ENCODE measurements at places on chromosomes 4 and X. TPM values are rescaled to one million over a fixed set of nuclear protein-coding genes. Genes with fewer than 3 reads are reported as not detected.

DMD gene
- polyA plus RNA-seq = 100 TPM

- DNase-seq = no peak
Measured at GRCh38 chr4:185479507-185479971, 8.0 kb upstream of the CCDC110 start.

DNA sequence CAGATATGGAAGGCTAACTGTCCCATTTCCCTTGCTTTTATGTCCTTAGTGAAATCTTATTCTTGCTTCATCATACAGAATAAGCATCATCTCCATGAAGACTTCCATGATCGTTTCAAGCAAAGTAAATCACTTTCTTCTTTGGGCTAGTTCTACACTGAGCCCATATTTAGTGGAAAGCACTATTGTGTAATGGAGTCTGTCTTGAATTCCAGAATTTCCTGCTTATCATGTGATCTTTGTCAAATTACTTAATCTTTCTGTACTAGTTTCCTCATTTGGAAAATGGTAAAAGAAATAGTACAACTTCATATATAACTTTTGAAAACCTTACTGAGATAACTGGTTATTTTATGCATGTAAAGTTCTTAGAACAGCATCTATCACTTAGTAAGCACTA, 7.6 kb downstream of the ANAPC10 start:
- no peak for DNase-seq

DNA sequence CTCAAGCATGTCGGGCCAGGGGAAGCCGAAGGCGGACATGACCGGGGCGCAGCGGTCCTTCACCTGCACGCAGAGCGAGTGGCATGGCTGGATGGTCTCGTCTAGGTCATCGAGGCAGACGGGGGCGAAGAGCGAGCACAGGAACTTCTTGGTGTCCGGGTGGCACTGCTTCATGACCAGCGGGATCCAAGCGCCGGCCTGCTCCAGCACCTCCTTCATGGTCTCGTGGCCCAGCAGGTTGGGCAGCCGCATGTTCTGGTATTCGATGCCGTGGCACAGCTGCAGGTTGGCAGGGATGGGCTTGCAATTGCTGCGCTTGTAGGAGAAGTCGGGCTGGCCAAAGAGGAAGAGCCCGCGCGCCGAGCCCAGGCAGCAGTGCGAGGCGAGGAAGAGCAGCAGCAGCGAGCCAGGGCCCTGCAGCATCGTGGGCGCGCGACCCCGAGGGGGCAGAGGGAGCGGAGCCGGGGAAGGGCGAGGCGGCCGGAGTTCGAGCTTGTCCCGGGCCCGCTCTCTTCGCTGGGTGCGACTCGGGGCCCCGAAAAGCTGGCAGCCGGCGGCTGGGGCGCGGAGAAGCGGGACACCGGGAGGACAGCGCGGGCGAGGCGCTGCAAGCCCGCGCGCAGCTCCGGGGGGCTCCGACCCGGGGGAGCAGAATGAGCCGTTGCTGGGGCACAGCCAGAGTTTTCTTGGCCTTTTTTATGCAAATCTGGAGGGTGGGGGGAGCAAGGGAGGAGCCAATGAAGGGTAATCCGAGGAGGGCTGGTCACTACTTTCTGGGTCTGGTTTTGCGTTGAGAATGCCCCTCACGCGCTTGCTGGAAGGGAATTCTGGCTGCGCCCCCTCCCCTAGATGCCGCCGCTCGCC, at the start of gene SFRP2:
Gene SFRP2, minus strand, starts transcription at position 671 of the 864 bp plus-strand sequence. Its CDS starts 248 bp downstream, at position 423.
- DNase-seq = no peak

KCNE5 gene
- polyA plus RNA-seq = 61.0 TPM

GRCh38 chr4:144778364-144778763, 132.4 kb downstream of the HHIP start:
- DNase-seq = no peak

DNA sequence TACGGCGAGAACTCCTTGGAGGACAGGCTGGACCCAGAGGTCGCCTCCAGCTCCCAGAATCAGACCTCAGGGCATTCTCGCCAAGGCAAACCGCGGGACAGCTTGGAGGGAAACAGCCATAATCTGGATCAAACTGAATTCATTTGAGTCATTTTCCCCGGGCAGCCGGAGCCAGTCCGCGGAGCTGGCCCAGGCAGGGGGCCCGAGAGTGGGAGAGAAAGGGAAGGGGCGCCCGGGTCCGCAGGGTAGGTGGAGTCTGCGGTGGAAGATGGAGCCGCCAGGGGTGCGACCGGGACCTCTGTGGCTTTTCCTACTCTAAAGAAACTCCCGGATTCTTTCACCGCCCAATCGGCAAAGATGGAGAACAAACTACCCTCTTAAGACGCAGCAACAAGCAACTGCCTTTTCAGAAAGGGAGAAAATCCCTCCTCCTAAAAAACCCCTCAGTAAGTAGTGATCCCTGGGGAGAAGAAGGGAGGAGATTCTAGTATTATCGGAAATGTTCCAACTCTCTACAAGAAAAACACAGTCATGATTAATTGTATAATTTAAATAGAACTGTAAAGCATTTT, 5.2 kb downstream of the NKX3-2 start:
- DNase-seq = no peak

DNA sequence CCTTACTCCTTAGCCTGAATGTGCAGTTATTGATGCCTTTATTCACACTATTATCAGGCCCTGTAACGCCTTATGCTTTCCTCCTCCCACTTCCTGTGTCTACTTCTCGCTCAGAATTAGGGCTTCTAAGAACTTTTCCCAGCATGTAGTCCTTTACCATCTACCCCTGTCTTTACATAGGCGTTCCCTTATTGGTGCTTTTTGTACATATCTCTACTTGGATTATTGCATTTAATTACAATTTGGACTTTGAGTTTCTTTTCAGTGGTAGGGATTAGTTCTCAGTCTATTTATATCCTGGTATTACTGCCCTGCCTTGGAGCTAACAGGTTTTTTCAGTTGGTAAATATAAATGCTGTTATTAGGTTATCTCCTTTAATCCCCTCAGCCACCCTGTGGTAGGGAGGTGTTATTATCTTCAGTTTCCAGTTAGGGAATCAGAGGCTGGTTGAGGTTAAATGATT, 84.0 kb downstream of the RBPJ start:
- DNase-seq = no peak

PARM1 gene
- 53.1 TPM for polyA plus RNA-seq

DNA sequence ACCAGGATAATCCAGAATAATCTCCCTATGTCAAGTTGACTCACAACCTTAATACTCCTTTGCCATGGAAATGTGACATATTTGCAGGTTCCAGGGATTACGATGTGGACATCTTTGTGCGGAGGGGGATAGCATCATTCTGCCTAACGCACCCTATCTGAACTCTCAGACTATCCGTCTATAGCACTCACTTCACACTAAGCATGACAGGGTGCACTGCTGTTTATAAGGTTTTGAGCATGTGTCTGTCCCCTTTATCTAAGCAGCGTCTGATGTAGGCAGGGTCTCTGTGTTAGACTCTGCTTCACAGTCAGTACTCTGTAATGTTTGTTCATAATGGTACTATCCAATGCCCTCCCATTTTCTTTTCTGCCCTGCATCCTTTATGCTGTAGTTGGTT, 43.4 kb upstream of the PRSS48 start:
- DNase-seq = no peak

RNF175 gene
- polyA plus RNA-seq = 0.15 TPM

SSX1 gene
- not detected for polyA plus RNA-seq

DNA sequence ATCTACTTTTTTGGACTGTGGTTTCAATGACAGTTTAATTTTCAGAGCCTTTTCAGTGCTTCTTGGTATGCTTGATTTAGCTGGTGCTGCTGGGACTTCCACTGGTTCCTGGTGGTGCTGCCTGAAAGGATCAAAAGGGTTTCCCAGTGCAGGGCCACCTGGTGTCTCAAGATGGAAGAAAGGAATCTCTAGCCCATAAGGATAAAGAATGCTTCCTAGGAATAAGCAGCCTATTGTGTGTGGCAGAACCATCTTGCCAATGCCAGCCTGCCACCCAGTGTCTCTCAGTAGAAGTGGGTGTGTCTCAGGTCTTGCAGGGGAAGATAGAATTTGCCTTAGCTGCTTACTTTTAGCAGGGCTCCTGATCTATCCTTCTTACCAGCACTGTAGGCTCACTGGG, 15.0 kb upstream of the RAI2 start:
- no peak for DNase-seq

DNA sequence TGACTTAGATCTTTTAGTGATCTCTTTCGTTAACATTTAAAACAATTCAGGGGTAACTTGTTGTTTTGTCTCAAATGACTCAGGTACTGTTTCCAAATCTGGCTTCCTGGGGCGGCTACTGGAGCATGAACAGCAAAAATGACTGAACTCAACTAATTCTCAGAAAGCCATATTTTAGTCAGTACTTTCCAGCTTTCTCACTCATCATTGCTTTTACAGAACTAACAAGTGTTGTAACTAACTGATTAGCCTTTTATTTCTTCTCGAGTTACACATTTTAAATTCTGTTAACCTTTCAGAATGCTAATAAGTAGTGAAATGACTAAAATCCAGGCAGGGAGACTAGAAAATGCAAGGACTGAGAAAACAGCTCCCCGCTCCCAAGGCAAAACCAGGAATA, 55.3 kb downstream of the JADE3 start:
- DNase-seq = no peak

DNA sequence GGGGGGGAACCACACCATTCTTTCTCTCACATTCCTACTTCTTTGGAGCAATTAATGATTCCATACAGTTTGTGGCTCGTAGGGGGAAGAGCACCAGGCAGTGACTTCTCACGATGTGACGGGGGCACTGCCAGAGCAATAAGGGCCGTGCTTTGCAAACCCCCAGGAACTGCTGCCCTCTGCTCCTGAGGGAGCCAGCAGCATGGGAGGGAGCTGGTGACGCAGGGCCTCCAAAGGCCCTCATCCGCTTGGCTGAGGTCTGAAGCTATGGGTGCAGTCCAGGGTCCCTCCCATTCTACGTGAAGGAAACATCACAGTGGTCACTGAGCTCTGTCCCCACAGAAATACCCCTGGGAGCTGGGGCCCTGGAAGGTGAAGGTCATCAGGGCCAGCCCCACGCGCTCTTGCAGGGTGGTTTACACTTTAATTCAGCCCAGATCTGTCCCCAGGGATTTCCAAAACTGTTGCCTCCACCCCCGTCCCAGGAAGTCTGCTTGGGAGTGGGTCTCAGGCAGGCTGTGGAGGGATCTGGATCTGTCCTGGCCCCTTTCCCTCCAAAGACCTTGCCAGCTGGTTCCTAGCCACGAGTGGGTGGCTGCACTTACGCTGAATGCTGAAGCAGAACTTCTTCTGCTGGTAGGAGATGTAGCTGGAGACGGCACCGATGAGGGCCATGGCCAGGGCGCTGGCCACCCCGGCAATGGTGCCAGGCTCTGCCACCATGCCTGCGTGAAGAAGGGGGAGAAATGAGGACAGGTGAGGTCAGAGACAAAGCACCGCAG, 82.6 kb downstream of the MTMR1 start:
- DNase-seq = no peak

ZNF732 gene
- 0.95 TPM for polyA plus RNA-seq

- no peak for DNase-seq
Measured at GRCh38 chr4:99945718-99946355, 581 bp downstream of the DNAJB14 start.

DNA sequence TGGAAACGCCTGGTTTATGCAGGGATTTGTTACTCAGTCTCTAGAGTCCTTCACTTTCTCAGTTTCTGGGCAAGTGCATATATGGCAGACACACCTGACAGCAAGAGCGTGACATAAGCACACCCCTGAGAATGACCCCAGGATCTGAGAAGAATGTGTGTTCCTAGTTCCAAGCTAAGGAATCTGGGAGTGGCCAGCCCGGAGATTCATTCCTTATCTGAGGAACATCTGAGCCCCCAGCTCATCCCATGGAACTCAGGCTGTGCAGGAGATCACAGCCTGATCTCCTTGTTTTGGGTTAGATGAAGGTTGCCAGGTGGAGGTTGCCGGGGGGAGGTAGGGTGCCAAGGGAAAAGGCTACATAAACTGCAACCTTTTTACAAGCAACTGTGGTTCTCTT, 23.8 kb upstream of the KIAA0232 start:
- DNase-seq = no peak

MAGIX gene
- polyA plus RNA-seq = 1.9 TPM

ALB gene
- 0.96 TPM for polyA plus RNA-seq

GRCh38 chrX:39427492-39427891, 626.2 kb downstream of the MID1IP1 start:
- no peak for DNase-seq

DNA sequence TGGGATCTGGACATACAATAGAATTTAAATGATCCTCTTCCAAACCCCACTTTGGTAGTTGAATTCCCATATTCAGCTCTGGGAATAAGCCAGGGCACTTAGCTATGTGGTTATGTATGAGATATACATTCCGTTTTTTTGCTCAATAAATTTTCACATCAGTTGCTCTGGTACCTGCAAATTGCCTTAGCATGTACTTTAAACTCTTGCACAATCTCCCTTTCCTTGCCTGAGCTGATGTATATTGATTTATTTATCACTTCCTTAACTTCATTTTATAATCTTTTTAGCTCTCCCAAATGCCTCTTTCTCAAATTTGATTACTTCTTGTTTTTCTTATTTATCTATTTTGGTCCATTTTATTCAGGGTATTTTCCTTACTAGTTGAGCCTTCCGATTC, 90.1 kb upstream of the AGA start:
- no peak for DNase-seq

- no peak for DNase-seq
Measured at GRCh38 chr4:185567381-185568376, 32.4 kb upstream of the PDLIM3 start.

GRCh38 chr4:46952451-46952850, 40.9 kb downstream of the GABRA4 start:
- no peak for DNase-seq

TRAM1L1 gene
- polyA plus RNA-seq = 4.4 TPM

GRCh38 chrX:106875151-106875550, 28.0 kb downstream of the RIPPLY1 start:
- no peak for DNase-seq

GRCh38 chr4:52423967-52424366, 235.1 kb downstream of the USP46 start:
- DNase-seq = no peak

GRCh38 chrX:125132274-125132673, 187.4 kb upstream of the TEX13C start:
- no peak for DNase-seq

DNA sequence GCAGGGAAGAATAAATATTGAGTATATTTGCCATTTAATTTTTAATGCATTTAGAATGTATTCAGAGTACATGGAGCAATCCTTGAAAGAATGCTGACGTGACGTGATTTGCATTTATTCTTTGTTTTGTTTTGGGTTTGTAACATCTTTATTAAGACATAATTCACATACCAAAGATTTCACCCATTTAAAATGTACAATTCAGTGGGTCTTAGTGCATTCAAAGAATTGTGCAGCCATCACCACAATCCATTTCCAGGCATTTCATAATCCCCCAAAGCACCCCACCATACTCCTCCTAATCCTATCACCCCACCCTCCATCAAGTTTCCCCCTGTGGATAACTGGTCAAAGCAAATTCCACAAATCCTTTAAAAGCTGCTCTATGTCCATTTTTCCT, 87.4 kb downstream of the FAM9B start:
- DNase-seq = no peak
